ENCODE measurements at places on chromosomes 3 and 15.
A peak's percentile ranks its signal among the peaks of the same experiment; 100 is the strongest.

DNA sequence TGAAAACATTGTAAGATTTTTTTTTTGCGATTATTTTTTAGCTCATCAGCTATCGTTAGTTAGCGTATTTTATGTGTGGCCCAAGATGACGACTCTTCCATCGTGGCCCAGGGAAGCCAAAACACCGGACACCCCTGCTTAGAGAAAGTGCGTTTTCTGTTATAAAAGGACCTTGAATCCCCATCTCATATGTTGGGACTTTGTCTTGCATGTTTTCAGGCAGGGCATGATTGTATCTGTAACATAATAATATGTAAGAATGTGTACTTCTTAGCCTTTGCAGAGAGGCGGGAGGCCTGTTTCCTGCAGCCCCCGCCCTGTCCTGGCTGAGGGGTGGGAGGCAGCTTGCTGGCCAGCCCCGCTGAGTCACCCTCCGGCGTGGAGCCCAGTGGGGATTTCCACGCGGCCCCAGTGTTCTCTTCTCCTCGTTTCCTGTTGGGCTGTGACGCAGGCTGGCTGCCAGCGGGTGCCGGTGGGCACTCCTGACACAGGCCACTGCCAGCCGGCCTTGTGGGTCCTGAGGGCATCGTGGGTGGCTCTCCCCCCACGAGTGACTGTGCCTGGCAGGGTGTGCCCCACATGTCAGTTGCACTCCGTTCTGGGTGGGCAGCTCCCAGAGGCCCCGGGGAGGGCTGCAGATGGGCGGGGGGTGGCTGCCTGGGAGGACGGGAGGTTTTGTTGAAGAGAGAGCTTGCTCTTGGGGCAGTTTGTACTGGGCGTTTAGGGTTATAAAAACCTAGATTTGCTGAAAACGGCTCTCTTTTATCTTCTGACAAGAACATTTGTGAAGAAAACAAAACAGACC, 55.6 kb downstream of the SMAD3 start:
- DNase-seq = peak; percentile 88

DNA sequence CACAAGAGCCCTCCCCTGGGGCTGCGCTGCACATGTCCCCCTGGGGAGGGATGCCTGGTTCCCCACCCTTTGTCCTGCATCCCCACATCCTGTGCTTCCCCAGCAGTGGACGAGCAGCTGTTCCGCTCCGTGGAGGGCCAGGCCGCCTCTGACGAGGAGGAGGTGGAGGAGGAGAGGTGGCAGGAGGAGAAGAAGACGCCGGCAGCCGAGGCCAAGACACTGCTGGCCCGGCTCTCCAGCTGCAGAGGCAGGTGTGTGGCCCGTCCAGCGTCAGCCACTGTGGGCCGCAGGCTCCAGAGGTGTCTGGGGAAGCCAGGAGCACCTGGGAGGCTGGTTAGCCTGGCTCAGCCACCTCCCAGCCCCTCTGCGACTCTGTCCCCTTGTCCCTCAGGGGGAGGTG, 27.9 kb upstream of the GP9 start:
- no peak for DNase-seq

- DNase-seq = no peak
Measured at GRCh38 chr15:93049233-93049632, 39.8 kb downstream of the RGMA start.

- DNase-seq = no peak
Measured at GRCh38 chr3:112017091-112017490, 17.4 kb upstream of the TMPRSS7 start.

- no peak for DNase-seq
Measured at GRCh38 chr15:87144775-87145174, 1065.1 kb downstream of the AGBL1 start.

Data from islet precursor cell (in vitro differentiated cells).